HT1080 (cell line): ENCODE measurements at places on chromosomes 5 and 9.

DNA sequence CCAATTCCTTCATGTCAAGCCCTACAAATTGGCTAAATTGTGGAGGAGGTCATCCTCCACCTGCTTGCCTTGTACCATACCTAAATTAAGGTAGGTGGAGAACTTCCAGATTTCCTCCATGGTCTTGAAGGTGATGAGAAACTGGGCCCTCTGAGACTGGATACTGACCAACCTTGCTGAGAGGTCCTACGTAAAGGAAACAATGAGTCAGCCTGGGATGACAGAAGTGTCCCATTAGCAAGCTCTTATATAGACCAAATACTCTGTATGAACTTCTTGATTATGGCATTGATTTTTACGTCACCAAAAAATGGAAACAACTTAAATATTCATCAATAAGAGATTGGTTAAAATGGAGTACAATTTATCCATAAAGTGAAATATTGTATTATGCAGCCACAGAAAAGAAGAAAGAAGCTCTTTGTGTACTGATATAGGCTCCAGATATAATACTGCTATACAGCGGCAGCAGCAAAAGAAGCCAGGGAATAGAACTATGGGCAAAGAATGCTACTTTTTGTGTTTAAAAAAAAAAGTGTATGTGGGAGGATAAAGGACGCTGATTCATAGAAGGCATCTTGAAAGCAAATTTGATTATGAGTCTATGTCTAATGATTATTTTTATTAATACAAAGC, 18.3 kb downstream of the SH3TC2 start:
- no peak for DNase-seq

GRCh38 chr9:136021171-136021871, 60.1 kb upstream of the UBAC1 start:
- DNase-seq, result no peak

DNA sequence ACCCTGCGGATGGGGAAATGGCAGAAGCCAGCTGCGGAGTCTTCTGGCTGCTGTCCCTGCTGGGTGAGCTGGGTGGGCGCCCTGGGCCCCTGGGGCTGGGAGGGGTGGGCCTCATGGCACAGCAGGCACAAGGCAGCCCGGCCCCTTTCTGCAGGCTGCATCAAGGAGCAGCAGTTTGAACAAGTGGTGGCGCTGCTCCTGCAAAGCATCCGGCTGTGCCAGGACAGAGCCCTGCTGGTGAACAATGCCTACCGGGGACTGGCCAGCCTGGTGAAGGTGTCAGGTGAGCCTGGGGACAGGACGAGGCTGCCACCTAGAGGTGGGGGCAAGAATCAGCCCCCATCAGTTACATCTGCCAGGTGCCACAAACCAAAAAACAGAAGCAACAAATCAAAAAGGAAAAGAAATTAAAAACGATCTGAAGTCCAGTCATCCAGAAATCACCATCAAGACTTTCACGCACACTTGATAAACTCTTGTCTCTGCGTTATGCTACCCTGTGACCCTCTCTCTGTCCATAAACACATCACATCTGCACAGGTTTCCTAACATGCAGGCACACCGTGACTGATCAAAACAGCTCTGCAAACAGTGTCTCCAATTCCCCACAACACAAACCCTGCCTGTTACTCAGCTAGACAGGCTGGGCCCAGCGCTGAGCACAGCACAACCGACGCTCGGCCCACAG, 13.9 kb downstream of the REXO4 start:
- DNase-seq, result peak; percentile 30

- DNase-seq, result no peak
Observed at GRCh38 chr5:100130307-100130706, 404.9 kb upstream of the FAM174A start.

- no peak for DNase-seq
Observed at GRCh38 chr5:167057665-167058064, 1233.8 kb upstream of the WWC1 start.

GRCh38 chr5:146338774-146339714, at the start of gene POU4F3:
Gene POU4F3, plus strand, starts transcription at chr5:146338839. Its CDS starts 274 bp downstream, at chr5:146339113.
- DNase-seq, result no peak

DNA sequence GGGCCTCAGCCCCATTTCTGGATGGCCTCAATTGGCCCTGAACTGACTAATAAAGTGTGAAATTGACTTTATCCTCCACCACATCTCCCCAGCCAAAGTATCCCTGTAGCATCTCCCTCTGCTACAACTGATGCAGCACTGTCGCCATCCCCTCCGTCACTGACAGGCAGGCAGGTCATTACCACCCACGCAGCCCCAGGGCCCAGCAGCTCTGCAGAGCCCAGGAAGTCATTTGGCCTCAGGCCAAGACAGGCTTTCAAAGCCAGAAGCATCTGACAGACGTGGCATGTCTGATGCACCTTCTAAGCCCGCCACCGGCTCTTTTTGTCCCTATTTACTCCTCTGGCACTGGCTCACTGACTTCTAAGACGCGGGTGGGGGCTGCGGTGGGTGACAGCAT, 65.3 kb downstream of the ARHGEF37 start:
- DNase-seq, result no peak

DNA sequence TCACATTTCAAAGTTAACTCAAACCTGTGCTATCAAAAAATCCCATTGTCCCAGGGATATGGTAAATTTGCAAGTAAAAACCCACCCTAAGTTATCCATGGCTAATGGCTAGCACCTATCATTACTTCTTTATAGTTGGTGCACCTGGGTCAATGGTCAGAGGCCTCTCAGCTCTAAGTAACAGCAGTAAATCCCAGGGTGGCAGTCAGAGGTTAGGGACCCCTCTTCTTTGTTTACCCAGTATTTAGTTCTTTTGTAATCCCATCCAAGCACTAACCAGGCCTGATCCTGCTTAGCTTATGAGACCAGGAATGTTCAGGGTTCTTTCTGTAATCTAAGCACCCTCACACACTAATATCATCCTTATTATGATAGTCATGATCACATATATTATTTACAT, 52.1 kb upstream of the WWC1 start:
- no peak for DNase-seq

- DNase-seq, result no peak
Observed at GRCh38 chr9:88975966-88976889, 15.0 kb upstream of the S1PR3 start.

GRCh38 chr5:124932791-124933600, 186.6 kb upstream of the ZNF608 start:
- DNase-seq, result peak; percentile 74

- no peak for DNase-seq
Observed at GRCh38 chr5:54455413-54456157, at the start of gene HSPB3. Gene HSPB3, plus strand, starts transcription at chr5:54455699. Its CDS starts 91 bp downstream, at chr5:54455790.

- DNase-seq, result peak; percentile 69
Observed at GRCh38 chr5:90134892-90135291, 274.7 kb downstream of the CETN3 start.

DNA sequence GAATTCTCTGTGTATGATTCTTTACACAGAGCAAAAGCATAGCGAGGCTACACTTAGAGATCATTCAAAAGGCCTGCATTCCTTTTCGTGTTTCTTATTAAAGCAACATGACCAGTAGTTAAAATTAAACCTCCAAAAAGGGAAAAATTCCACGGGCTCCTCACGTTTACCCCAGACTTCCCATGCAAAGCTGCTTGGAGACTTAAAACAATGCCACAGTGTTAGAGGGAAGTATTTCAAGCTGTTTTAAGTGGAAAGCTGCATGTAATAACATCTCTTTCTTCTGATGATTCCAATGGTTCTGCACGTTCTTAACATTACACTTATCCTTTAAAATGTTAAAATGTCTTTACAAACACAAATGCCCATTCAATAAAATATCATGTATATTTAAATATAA, 405.2 kb downstream of the SEMA5A start:
- DNase-seq, result no peak

GRCh38 chr9:125428060-125428901, 166.7 kb downstream of the GAPVD1 start:
- peak; percentile 17 for DNase-seq
